ENCODE measurements at places on chromosomes 11 and 22.

GRCh38 chr11:108654994-108655631, 9.8 kb upstream of the DDX10 start:
- DNase-seq = peak; percentile 69

- no peak for DNase-seq
Measured at GRCh38 chr11:65102142-65103095, 6.4 kb downstream of the VPS51 start.

GRCh38 chr11:78823588-78823987, 248.9 kb upstream of the NARS2 start:
- peak; percentile 10 for DNase-seq

DNA sequence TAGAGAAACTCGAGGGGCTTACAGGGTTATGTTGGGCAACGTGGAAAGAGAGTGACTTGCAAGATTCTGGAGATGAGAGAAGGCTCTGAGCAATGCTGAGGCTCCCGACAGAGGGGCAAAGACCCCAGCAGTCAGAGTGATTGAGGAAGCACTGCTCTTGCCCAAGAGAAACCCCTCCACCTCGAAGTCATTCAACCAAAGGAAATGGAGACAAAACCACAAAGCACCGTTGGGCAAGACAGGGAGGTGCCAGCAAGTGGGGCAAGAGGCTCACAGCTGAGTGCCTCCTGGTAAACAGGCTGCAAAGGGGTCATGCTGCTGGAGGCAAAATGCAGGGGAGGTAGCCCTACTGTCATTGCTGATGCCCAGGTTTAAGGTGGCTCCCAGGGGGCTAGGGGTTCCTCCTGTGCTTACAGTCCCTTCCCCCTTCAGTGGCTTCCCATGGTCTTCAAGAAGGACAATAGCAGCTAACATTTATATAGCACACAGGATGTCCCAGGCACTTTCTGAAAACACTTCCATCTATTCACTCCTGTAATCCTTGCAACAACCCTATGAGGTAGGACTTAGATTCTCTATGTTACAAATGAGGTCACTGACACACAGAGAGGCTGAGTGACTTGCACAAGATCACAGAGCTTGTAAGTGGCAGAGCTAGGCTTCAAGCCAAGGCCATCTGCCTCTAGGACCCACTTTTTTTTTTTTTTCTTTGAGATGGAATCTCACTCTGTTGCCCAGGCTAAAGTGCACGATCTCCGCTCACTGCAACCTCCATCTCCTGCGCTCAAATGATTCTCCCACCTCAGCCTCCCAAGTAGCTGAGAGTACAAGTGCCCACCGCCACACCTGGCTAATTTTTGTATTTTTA, 18.1 kb upstream of the MYH9 start:
- DNase-seq = no peak

DNA sequence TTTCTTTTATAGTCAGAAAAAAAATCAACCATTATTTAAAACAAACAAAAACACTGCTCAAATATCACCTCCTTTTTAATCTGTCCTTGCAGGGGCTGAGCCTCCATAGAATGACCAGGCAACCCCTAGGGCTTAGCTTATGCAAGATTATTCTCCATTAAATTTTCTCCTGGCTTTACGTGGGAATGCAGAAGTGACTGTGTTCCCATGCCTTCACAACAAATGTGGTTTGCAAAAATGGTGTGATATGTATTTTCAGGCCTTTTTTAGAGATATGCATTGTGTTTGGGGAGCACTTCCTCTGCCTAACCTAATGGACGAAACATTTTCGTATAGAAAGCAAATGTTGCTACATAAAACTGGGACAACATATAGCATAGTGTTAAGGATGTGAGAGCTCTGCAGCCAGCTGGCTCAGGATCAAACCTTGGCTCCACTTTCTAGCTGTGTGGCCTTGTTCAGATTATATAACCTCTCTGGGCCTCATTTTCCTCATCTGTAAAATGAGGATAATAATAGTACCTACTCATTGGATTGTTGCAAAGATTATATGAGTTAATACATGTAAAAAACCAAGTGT, 82.6 kb downstream of the PARVA start:
- no peak for DNase-seq

GRCh38 chr22:32364210-32364609, 6.5 kb downstream of the RFPL3 start:
- no peak for DNase-seq

DNA sequence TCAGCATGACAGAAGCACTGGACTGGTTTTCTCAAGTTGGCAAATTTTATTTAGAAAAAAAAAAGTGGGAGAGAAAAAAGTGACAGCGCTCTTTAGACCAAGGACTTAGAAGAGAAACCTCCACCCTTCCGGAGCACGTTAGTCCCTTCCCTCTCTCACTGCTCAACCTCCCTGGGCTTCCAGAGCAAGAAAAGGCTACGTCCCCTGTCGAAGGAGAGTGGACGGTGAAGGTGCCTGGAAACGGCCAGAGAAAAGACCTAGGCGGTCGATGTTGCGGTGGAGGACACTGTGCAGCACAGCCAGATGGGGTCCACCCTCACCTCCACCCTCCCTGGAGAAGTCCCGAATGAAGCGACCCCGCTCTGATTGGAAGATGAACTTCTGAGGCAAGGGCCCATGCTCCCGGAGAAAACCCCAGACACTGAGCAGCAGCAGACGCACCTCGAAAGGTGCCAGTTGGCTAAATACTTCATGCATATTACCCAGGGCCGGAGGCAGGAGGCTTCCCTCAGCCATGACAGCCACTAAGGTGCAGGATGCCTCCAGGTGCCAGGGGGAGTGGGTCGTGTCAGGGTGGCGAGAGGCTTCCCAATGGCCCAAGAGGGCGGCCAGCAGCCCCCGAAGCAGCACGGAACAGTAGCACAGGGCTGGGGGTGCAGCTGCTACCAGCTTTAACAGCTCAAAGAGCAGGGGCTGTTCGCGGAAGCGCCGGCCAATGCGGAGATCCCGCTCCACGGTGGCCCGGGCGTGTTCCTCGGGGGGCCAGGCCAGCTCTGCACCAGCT, 604 bp upstream of the GANAB start:
- no peak for DNase-seq

DNA sequence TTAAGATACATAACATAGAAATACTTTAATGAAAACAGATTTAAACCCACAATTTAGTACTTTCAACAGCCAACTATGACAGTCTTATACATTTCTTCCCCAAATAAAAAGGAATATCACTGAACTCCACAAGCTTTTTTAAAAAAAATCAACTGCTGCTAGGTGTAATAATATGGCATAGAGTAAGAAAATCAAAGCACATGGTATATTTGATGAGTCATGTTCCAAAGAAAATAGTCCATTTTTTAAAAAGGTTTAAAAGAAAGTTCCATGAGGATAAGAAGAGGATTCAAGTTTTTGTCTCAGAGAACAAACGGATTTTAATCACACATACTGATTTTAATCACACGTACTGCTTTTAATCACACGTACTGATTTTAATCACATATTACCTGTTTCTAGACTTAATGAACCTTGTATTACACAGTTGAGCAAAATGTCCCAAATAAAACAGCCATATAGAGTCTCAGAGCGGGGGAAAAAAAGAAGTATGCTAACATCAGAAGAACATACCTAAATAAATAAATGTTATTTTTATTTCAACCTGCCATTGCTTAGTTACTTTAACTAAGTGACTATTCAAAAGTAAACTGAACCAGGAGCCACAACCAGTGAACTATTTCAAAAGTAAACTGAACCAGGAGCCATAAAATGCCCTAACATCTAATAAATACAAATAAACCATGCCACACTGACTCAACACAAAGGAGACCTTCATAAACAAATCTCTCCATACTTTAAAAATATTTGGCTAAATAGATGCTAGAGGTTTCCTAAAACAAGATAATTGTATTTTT, 198.4 kb downstream of the SBF2 start:
- no peak for DNase-seq

DNA sequence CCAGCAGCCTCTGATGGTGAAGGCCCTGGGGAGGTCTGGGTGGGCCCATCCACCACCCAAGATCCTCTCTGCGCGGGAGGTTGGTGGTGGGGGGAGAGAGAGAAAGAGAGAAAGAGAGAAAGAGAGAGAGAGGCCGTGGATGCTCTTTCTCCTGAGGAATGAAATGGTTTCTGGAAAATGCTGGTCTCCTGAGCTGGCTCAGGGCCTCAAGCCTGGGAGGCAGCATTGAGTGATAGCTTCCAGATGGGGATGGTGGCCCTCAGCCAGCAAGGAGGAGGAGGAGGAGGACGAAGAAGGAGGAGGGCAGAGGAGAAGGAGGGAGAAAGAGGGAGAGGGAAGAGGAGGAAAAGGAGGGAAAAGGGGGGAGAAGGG, 4.6 kb downstream of the TSPAN32 start:
- no peak for DNase-seq

- DNase-seq = no peak
Measured at GRCh38 chr11:1224111-1224490, 1.2 kb downstream of the MUC5B start.

DNA sequence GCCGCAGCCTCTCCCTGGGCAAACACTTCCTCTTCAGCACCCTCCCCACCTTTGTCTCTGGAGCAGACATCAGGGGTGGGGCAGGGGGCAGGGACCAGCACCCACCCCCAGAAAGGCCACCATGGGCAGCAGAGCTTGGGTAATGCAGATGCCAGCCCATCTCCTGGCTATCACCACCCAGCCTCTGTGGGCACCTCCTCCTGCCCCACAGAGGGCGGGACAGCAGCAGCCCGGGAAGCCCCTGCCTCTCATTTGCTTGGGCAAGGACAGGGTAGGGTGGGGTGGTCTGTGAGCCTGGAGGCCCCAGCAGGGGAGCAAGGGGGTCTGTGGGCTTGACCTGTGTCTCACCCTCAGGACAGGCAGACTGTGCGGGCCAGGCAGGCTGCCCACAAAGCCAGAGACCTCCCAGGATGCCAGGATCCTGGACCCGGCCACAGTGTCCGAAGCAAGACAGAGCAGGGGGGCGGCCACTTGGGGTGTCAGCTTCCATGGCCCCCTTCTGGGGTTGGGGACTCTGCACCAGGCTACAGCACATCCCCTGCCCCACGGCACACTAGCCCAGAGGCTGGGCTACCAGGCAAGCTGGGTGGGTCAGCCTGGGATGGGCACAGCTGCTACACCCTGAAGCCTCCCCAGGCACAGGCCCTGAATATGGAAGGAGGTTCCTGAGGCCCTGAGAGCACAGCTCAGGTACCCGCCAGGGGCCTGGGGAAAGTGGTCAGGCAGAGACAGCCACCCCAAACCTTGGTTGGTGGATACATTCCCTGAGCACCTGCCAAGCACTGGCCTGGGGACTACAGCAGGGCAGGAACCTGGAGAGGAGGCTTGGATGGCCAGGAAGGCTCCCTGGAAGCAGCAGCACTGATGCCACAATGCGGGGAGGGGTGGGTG, 4.5 kb downstream of the RNH1 start:
- no peak for DNase-seq
